ENCODE measurements at places on chromosomes 3 and 15.

DNA sequence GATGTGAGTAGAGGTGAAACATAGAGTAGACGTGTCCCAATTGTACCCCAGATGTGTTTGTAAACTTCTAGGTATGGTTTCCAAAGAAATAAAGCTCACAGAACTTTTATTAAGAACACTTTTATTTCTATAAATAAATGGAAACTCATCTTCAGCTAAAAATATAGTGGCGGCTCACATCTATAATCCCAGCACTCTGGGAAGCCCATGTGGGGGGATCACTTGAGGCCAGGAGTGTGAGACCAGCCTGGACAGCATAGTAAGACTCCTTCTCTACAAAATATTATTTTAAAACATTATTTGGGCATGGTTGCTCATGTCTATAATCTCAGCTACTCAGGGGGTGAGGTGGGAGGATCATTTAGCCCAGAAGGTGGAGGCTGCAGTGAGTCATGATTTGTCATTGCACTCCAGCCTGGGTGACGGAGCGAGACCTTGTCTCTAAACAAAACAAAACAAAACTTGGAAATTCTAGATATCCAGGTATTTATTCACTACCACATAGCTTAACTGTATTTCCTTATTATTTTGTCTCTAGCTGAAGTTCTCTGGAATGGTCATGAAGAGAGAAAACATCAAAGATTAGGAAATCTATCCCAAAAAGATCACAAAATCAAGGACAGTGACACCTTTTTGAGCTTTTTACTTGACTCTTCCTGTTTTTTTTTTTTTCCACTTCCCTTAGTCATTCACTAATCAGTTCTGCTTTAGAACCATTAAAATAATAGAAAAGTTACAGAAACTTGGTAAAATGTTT, 258.1 kb downstream of the TIGIT start:
- no peak for DNase-seq

- no peak for DNase-seq
These were observed 3.9 kb downstream of the B4GALT4 start for GRCh38 chr3:119236756-119237155.

GRCh38 chr3:187112934-187113793, 26.1 kb downstream of the RPL39L start:
- peak; percentile 5 for DNase-seq

DNA sequence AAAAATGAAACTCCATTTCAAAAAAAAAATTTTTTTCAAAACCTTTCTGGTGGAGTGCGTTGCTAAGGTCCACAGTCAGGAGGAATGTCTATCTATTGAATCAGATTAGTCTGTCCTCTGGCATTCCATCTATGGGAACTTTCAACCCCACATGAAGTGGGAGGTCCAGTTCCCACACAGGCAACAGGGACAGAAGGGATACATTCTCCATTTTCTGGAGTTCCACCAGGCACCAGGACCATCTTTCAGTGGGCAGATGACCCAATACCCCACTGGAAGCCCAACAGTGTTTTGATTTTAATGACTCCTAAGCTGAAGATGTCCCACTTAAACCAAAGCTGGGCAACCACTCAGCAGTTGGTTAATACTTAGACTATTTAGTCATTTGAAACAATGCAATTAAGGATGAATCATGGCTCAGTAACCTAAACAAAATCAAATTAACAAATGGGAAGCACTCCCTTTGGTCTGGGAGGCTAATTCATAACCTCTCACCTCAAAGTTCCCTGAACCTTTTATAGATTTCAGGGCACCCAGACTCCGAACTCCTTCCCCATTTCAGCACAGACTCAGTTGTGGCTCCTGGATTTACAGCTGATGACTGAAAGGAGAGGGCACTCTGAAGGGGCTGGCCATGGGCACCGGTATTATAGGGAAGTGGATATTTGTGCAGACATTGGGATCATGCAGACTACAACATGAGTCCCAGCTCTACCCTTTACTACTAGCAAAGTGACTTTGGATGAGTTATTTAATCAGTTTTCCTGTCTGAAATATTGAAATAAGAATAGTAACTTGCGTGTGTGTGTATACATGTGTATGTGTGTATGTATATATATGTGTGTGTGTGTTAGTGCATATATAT, 264.3 kb upstream of the LRTM1 start:
- no peak for DNase-seq

DNA sequence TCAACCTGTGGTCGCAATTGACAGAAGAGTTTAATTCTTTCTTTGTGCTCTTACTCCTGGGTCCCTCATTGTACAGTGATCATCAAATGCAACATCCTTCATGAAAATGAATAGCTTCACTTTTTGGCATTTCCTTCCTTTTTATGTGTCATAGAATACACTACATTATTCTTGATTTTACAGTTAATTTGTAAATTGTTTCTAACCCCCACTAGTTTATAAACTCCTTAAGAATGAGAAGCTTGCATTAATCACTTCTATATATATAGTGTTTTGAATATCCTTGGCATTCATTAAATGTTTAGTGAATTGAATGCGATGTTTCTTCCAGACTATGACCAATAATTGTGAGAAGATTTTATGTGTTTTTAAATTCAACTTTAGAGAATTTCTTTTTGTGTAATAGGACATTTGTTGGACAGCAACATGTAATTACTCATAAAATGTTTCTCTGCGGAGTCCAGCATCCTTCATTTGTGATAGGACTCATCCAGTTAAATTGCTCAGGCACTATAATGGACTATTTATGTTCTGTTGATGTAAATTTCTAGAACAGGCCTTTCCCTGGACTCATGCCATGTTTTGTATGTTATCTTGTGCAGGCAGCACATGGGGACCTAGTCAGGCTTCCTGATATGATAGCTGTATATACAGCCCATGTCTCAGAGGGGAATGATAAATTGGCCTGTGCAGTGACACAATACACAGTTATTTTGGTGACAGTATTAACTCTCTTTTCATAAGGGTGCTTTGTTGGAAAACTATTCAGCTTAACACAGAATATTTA, 51.3 kb downstream of the MBNL1 start:
- DNase-seq = no peak

DNA sequence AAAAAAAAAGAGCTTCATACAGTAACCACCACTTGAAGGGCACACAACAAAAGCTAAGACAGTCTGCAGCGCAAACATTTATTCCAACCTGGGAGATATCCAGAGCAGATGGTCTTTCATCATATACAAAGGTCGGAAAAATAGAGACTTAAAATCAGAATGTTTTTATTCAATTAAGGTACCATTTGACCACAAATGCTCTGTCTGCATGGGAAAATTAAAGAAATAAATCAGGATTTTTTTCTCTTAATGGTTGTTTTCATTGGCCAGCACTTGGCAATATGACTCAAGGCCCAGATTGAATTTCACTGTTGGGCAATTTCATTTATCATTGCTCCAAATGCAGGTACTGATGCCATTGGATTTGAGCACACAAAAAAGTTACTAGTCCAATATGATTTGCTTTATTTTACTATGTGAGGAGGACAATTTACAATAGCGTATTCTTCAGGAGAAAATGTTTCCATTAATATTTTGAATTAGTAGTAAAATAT, 145.9 kb upstream of the AGTR1 start:
- no peak for DNase-seq

DNA sequence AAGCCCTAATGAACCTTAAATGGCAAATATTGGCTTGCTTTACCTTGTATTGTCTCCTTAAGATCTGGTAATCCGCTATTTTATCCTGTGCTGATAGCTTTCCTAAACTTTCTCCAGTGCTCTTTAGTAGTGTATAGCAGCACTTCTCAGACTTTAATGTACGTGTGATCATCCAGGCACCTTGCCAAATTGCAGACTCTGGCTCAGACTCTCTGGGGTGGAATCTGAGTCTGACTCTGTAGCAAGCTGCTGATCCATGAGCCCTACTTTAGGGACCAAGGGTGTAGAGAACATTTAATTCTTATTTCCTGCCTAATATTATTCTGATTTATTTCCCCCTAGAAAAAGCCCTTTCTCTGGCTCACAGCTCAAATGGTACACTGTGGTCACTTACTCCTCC, 518.8 kb upstream of the ZNF385D start:
- DNase-seq = no peak

DNA sequence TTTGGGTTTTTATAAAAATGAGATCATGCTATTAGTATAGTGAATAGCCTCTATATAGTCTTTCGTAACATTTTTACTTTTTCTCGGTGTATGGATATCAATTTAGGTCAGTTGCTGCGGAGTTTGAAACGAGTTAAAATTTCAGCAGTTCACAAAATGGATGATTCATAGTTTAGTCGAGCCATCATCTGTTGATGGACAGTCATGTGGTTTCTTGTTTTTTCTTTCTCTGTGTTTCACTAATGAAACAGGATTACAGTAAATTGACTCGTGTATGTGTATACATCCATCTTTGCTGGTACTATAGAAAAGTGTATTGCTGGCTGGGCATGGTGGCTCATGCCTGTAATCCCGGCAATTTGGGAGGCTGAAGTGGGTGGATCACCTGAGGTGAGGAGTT, 106.8 kb downstream of the IGF1R start:
- no peak for DNase-seq

GRCh38 chr3:100120012-100120411, 5.7 kb upstream of the FILIP1L start:
- DNase-seq = no peak

DNA sequence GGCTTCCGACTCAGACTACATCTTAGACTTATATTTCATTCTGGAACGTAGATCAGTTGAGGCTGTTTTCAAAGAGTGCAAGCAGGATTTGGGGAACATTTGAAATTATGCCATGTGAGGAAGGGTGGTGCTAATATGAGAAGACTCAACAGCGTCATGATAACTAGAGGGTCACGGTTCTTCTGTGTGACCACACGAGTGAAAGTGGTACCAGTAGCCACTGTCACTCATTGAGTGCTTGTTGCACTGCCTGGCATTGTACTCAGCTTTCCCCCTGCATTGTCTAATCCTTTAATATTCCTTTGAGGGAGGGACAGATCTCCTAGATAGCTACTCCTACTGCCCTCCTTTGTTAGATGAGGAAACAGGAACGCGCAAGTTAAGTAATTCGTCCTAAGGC, 81.3 kb upstream of the PLXNA1 start:
- no peak for DNase-seq

GRCh38 chr3:195757438-195757770, 36.6 kb downstream of the MUC20 start:
- DNase-seq = no peak

- no peak for DNase-seq
These were observed 13.4 kb upstream of the NR2F2 start for GRCh38 chr15:96316953-96317629.

- no peak for DNase-seq
These were observed 43.9 kb downstream of the THBS1 start for GRCh38 chr15:39624806-39625205.

All from DMS 273 treated with DMSO at 0.1 percent for 48 hours (cell line).